Osteocyte (in vitro differentiated cells): ENCODE measurements at places on chromosomes 4 and X.
A peak's percentile ranks its signal among the peaks of the same experiment; 100 is the strongest.

DNA sequence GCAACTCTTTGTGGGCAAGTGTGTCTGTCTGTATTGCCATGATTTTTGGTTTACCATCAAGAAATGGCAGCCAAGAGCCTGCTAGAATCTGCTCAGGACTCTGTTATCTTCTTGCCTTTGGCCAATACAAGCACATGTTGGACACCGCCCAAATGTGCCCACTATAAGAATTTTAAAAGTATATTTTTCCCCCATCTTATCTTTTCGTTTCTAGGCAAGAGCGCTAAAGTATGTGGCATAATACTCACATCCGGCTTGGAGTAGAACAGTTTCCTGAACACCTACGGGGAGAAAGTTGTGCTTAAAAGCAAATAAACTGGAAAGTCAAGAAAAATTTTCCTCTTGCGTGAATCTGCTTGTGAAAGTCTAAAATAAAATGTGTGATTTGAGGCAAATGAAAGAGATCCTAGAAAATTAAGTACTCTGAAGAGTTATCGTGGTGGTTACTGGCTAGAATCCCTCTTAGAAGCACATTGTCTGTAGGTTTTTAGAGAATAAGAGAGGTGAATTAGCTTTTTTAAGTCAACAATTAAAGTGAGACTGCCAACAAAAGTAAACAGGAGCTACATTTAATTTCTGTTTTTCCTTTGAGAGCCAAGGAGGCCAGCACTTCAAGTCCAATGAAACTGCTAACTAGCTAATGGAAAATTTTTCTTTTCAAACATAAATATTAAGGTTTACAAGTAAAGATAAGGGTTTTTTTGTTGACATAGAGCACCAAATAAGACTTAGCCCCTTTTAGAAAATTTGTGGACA lies 220.2 kb downstream of the SOWAHB start:
- no peak for DNase-seq
- no peak overlapping the region for H3K4me3 ChIP-seq
- no peak overlapping the region for H3K27ac ChIP-seq
- H3K27me3 ChIP-seq, result no peaks in the 10 kb centered on the region

DNA sequence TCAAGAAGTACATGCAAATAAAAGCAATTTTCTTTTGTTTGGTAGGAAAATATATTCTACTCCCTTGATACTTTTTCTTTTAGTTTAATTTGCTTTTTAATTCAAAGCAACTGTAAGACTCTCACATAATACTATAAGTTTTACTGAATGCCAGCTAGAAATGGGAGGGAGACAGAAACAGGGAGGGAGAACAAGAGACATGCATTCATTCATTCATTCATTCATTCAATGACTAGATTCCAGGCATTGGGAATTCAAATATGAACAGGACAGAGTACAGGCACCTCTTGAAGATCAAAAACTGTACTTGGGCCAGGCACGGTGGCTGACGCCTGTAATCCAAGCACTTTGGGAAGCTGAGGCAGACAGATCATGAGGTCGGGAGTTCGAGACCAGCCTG lies 85.6 kb downstream of the THOC2 start:
- no peaks in the 10 kb centered on the region for H3K27me3 ChIP-seq
- no peak overlapping the region for H3K4me3 ChIP-seq
- H3K27ac ChIP-seq, result no peak overlapping the region
- H3K4me1 ChIP-seq, result peaks cover 15% of the 10 kb centered on the region
- DNase-seq, result no peak
- peaks cover 8% of the 10 kb centered on the region for H3K36me3 ChIP-seq

DNA sequence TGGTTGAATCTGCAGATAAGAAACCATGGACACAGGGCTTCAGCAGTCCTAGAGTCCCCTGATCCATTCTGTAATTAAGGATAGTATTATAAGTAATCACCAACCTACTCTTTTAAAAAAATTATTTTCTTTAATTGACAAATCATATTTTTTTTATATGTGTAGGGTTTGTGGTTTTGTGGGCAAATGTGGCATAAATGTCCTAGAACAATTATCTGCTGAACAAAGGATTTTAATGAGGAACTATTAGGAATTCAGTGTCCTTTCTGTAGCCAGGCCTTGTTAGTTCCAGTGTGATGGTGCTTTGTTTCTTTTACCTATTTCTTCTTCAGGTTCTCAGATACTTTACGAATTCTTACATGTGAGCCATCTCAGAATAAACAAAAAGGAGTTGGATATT lies 32.4 kb downstream of the PRIMPOL start:
- DNase-seq, result no peak
- H3K4me3 ChIP-seq, result no peak overlapping the region
- no peaks in the 10 kb centered on the region for H3K27me3 ChIP-seq
- H3K4me1 ChIP-seq, result no peaks in the 10 kb centered on the region
- H3K27ac ChIP-seq, result no peak overlapping the region
- peaks cover 13% of the 10 kb centered on the region for H3K36me3 ChIP-seq

GRCh38 chr4:25029479-25030276 lies 1.1 kb downstream of the LGI2 start:
- no peak overlapping the region for H3K27ac ChIP-seq
- no peaks in the 10 kb centered on the region for H3K36me3 ChIP-seq
- H3K4me1 ChIP-seq, result peaks cover 8% of the 10 kb centered on the region
- DNase-seq, result no peak
- H3K27me3 ChIP-seq, result peaks cover 81% of the 10 kb centered on the region
- peak overlapping the region; percentile 44 for H3K4me3 ChIP-seq

DNA sequence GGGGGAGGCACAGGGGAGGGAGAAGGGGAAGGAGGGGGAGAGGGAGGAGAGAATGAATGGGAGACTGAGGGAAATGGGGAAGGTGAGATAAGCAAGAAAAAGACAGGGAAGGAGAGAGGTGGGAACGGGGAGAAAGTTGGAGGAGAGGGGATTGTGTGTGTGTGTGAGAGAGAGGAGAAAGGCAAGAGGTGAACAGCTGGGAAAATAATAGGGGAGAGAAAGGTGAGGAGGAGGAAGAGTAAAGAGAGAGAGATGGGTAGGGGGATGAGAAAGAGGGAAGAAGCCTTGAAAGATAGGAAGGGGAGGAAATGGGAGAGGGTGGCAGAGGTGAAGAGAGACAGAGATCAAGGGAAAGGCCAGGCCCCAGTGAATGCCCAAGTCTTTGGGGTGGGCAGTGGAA lies 20.1 kb downstream of the BCORL1 start:
- H3K27ac ChIP-seq, result no peak overlapping the region
- no peak for DNase-seq
- no peaks in the 10 kb centered on the region for H3K27me3 ChIP-seq
- H3K4me1 ChIP-seq, result no peaks in the 10 kb centered on the region
- peaks cover 15% of the 10 kb centered on the region for H3K36me3 ChIP-seq

DNA sequence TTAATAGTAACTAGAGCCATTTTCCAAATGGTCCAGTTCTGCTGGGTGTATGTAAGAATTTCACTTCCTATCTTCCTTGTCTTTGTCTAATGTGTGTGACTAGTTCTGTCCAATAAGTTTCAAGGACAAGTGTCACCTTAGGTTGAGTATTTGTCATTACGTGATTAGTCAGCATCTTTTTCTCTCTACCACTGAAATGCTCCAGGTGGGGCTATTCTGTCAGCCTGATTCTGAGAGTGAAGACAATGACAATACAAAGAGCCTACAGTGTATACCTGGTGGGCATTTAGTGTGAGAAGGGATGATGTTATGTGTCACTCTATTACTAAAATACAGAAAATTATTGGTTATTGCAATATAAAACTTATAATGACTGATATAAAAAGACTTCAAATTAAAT lies 876.3 kb downstream of the C4orf33 start:
- no peak for DNase-seq
- no peaks in the 10 kb centered on the region for H3K36me3 ChIP-seq
- H3K27me3 ChIP-seq, result no peaks in the 10 kb centered on the region

DNA sequence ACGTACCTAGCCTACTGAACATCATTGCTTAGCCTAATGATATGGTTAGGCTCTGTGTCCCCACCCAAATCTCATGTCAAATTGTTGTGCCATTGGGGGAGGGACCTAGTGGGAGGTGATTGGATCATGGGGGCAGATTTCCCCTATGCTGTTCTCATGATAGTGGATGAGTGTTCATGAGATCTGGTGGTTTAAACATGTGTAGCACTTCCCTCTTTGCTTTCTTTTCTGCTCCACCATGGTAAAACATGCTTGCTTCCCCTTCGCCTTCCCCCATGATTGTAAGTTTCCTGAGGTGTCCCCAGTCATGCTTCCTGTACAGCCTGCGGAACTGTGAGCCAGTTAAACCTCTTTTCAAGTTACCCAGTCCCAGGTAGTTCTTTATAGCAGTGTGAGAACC lies 102.6 kb downstream of the RAPGEF2 start:
- H3K27ac ChIP-seq, result no peak overlapping the region
- no peak for DNase-seq
- no peaks in the 10 kb centered on the region for H3K27me3 ChIP-seq
- no peak overlapping the region for H3K4me3 ChIP-seq

GRCh38 chrX:50877310-50877709 lies 33.2 kb upstream of the BMP15 start:
- no peak for DNase-seq
- H3K36me3 ChIP-seq, result no peaks in the 10 kb centered on the region
- H3K4me1 ChIP-seq, result no peaks in the 10 kb centered on the region
- H3K27ac ChIP-seq, result no peak overlapping the region
- H3K4me3 ChIP-seq, result no peak overlapping the region
- no peaks in the 10 kb centered on the region for H3K27me3 ChIP-seq

DNA sequence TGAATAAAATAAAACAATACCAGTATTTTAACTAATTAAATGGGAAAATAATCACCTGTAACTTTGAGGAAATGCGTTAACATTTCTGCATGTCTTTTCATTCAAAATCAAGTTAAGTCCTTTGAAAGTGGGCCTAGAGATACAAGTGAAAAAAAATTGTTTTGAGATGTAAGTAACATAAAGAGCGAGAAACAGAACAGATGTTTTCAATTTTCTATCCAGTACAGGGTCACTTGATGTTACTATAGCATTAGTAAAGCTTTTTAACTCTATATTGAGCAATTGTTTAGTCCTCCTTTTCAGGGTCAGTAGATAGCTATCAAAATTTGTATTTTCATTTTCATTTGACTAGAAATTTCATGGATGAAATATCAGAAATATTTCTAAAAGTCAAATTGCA lies 761.4 kb downstream of the CCSER1 start:
- H3K36me3 ChIP-seq, result no peaks in the 10 kb centered on the region
- no peak overlapping the region for H3K4me3 ChIP-seq
- H3K27me3 ChIP-seq, result no peaks in the 10 kb centered on the region
- peaks cover 12% of the 10 kb centered on the region for H3K4me1 ChIP-seq

DNA sequence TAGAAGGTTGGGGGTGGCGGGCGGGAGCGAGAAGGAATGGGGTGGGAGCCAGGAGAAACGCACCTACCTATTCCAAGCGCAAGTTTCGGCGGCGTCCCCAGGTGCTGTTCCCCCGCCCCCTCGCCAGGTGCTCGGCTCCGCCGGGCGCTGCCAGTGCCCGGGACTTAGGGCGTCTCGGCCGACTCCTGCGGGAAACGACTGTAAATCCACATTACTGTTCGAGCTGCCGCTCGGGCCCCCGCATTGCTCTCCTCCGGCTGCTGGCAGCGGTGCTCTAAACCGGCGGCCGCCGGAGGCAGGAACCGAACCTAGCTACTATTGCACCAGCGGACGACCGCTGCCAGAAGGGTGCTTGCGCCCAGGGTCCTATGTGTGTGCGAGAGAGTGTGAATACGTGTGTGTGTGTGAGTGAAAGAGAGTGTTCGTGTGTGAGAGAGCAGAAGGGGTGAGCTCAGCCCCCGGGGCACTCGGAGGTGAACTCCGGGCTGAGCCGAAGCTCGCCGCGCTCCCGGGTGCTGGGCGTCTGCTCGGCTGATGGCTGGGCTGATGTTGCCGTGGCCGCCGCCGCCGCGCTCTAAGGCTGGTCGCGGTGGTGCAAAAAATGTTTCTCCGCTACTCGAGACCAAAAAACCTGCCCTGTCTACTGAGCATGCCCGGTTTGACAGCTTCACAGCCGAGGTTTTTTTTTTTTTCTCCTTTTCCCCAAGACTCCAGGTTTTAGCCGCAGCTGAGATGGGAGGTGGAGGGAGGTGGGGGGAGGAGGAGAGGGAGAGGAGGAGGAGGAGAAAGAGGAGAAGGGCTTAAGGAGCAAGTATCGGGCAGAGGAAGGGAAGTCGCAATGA lies 115.7 kb upstream of the TEX13C start:
- peaks cover 25% of the 10 kb centered on the region for H3K4me1 ChIP-seq
- H3K27me3 ChIP-seq, result peaks cover 55% of the 10 kb centered on the region
- no peak overlapping the region for H3K27ac ChIP-seq
- H3K4me3 ChIP-seq, result peak overlapping the region; percentile 78
- no peak for DNase-seq

DNA sequence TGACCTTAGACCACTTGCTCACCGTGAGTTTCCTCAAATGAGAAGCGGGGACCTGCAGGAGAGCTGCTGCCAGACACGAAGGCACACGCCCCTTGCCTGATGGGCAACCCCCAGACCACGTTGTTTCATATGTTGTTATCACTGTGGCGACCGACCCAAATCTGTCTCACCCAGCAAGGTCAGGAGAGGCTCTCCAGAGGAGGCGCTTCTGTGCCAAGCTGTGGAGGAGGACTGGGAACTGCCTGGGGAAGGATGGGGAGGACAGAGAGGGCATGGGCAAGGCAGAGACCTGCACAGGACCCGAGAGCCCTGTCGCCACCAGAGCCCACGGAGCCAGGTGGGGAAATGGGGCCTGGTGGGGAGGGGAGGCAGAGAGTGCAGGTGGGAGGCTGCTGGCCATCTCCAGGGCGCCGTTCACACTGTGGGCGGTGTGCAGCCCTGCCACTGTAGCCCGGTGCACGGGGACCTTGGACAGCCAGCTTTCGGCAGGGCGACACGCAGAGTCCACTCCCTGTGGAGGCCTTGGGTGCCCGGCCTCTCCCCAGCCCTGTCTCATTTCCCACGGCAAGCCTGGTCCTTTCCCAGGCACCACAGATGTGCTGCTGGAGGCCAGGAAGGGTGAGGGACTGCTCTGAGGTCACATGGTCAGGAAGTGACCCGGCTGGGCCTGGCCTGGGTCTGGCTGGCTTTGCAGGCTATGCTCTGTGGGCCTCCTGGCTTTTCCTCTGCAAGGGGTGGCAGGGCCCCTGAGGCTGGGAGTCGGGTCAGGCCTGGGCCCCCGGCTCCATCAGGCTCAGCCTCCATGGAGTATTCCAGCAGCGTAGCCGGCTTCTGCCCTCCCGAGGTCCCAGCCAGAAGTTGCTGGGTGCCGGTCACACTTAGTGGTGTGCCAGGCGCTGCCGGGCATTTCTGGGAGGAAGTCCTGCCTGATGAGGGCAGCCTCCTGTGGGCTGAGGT lies 3.2 kb downstream of the HTRA3 start:
- no peak overlapping the region for H3K4me3 ChIP-seq
- peaks cover 14% of the 10 kb centered on the region for H3K27me3 ChIP-seq
- H3K36me3 ChIP-seq, result no peaks in the 10 kb centered on the region

- H3K27me3 ChIP-seq, result no peaks in the 10 kb centered on the region
- DNase-seq, result no peak
- no peaks in the 10 kb centered on the region for H3K4me1 ChIP-seq
- H3K27ac ChIP-seq, result no peak overlapping the region
- no peak overlapping the region for H3K4me3 ChIP-seq
- H3K36me3 ChIP-seq, result no peaks in the 10 kb centered on the region
These were observed 61.6 kb upstream of the TEX13A start for GRCh38 chrX:105282077-105282476.

GRCh38 chr4:89681219-89681618 lies 155.7 kb downstream of the SNCA start:
- no peak overlapping the region for H3K4me3 ChIP-seq
- no peaks in the 10 kb centered on the region for H3K4me1 ChIP-seq
- DNase-seq, result no peak
